ENCODE measurements at places on chromosomes 16 and 17.

- no peak for DNase-seq
Observed at GRCh38 chr16:87930456-87930855, 5.9 kb downstream of the CA5A start.

GRCh38 chr16:2206780-2207433 lies 1.7 kb downstream of the MLST8 start:
- DNase-seq = no peak

DNA sequence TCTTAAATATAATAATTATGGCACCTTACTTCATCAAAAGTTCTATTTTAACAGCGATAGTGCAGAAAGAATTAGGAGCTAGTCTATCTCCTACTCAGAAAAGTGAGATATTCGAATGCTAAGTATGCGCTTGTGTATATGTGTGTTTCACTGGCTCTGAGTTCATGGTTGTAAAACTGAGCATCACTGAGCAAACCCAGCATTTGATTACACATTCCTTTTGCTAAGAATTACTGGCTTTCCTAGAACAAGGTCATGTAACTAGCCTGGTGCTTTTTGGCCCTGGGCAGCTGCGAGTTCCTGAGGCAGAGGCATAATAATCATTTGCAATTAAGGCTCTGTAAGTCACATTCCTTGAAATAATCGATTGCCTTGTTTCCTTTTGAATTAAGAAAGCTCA lies 157.2 kb downstream of the SNX29 start:
- no peak for DNase-seq

- no peak for DNase-seq
Observed at GRCh38 chr17:7167832-7168231, 11.3 kb downstream of the ASGR1 start.

GRCh38 chr17:4663711-4664110 lies 22.2 kb upstream of the ALOX15 start:
- no peak for DNase-seq

DNA sequence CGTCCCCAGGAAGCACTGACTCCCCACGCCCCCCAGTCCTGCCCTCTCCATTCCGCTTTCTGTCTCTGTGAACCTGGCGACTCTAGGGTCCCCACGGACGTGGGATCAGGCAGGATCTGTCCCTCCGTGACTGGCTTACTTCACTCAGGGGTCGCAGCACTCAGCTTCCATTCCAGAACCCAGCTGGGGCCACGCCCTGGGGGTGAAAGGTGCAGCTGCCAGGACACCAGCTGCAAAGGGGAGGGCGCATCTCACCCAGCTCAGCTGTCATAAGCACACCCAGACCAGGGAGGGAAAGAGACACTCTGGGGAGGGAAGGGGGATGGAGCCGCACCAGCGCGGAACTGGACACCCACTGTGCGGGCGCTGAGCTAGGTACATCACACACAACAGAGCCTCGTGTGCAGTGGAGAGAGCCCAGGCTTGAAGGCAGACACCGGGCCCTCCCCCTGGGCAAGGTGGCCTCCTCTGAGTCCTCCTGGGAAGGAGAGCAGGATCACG lies 18.5 kb upstream of the HEXD start:
- DNase-seq = no peak

DNA sequence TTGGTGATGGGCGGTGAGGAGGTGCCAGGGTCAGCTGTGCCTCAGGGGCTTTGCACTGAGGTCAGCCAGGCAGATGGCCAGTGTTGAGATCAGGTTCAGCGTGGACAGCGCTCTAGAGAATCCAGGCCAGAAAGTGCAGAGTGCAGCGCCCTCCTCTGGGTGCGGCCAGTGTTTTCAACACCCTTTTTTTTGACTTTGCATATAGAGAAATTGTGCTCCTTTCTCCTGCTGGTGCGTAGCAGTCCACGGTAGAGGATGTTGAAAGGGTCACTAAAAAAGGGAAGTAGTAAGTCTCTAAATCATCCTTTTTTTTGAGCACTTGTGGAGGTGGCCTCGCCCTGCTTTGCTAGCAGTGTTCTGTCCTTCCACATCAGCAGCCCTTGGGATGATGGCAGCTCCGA lies 53.9 kb downstream of the BANP start:
- no peak for DNase-seq

DNA sequence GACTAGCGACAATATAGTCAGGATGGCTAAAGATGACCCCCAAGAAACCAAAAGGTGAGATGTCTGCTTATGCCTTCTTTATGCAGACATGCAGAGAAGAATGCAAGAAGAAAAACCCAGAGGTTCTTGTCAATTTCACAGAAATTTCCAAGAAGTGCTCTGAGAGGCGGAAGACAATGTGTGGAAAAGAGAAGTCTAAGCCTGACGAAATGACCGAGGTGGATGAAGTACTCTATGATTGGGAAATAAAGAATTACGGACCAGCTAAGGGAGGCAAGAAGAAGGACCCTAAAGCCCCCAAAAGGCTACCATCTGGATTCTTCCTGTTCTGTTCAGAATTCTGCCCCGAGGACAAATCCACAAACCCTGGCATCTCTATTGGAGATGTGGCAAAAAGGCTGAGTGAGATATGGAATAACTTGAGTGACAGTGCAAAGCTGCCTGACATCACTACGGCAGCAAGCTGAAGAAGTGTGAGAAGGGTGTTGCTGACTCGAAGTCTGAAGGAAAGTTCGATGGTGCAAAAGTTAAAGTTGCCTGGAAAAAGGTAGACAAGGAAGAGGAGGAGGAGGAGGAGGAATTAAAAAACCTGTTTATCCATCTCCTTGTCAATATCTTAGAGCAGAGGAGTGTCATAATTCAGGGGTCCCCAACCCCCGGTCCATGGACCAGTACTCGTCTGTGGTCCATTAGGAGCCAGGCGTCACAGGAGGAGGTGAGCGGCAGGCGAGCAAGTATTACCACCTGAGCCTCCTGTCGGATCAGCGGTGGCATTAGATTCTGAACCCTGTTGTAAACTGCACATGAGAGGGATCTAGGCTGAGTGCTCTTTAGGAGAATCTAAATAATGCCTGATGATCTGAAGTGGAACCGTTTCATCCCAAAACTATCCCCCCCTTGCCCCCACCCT lies 25.1 kb upstream of the ADGRG1 start:
- no peak for DNase-seq

- DNase-seq = no peak
Observed at GRCh38 chr17:67500261-67500660, 123.2 kb downstream of the PITPNC1 start.

DNA sequence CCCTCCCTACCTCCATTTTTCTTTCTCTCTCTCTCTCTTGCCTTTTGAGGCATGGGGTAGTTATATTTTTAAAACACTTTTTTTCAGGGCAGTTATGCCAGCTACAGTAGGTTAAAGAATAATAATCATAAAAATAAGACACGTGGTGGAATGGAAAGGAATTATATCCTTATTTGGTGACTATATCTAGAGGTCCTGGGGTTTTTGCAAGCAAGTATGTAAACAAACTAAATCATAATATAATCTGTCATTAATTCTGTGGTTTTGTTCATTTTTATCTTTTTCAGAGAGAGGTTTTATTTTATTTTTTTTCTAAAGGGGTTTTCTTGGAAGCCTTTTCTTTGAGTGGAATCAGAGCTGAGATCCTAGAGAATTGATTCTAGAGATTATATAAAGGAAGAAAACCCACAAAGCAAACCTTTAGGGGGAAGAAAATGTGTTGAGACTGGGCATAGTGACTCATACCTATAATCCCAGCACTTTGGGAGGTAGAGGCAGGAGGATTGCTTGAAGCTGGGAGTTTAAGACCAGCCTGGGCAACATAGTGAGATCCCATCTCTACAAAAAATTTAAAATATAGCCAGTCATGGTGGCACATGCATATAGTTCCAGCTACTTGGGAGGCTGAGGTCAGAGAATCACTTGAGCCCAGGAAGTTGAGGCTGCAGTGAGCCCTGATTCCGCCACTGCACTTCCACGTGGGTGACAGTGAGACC lies 53.2 kb downstream of the NQO1 start:
- no peak for DNase-seq

GRCh38 chr17:12509801-12510200 lies 155.9 kb upstream of the MYOCD start:
- no peak for DNase-seq

DNA sequence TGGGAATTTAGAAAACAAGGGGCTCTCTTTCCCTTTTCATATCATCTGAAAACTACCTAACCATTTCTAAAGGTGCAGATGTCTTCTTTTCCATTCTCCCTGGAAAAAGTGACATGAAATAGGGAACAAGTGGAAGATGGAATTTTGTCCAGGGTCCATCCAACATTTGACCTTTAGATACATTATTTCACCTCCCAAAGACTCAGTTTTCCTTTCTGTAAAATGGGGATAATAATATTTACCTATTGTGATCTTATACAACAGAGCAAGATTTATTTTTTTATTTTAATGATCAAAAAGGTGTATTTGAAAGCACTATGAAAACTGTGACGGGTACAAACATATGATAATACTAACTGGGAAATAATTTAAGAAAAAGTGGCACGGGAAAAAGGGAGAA lies 106.3 kb downstream of the HS3ST3A1 start:
- no peak for DNase-seq

DNA sequence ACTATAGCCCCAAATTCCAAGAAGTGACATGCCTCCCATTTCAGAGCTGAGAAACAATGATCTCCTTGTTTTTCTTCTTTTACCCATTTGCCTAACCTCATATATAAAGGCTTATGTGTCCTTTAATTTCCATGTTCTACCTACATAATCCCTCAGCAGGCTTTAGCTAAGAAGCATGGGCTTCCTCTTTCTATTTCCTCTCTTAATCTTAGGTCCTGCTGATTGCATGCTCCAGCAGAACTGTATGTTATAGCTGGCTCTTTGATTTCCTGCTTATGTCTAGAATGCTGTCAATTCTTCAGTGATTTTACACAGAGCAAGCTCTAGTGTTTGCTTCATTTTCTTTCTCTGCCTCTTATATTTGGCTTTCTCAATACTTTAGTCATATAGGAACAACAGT lies 151.7 kb upstream of the COX10 start:
- DNase-seq = no peak

GRCh38 chr16:9521749-9522370 lies 430.4 kb downstream of the HAPSTR1 start:
- no peak for DNase-seq

GRCh38 chr17:76173474-76173873 lies 32.4 kb upstream of the FOXJ1 start:
- no peak for DNase-seq

- DNase-seq = no peak
Observed at GRCh38 chr17:7572338-7572587, 7.2 kb upstream of the CD68 start.

GRCh38 chr16:82653550-82654511 lies 27.1 kb downstream of the CDH13 start:
- no peak for DNase-seq

GRCh38 chr17:39244600-39245570 lies 19.1 kb upstream of the STAC2 start:
- DNase-seq = peak; percentile 69

DNA sequence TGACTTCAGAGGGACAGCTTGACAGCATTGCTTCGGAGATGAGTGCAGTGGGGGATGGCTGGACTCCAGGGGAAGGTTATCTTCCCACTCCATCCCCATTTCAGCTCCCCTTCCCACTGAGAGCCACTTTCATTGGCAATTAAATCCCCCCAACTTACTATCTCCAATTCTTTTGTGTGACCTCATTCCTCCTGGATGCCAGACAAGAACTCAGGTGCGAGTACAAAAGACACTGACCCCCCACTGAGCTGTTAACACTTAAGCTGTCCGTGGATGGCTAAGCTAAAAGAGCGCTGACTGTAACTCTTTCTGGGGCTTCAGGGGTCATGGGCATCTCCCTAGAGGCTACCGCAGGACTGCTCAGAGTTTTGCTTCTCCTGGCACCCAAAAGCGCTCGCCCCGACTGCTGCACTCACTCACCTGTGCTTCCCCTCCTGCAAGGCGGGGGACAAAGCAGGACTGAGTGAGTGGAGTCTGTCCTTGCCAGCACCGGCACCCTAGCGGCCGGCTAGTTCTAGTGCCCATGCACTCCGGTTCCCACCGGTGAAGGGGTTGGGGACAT lies 44.8 kb upstream of the FBXO47 start:
- no peak for DNase-seq

- no peak for DNase-seq
Observed at GRCh38 chr16:2858245-2859025, 465 bp upstream of the PRSS22 start.

GRCh38 chr17:71269201-71269600 lies 851.6 kb upstream of the SOX9 start:
- DNase-seq = no peak

DNA sequence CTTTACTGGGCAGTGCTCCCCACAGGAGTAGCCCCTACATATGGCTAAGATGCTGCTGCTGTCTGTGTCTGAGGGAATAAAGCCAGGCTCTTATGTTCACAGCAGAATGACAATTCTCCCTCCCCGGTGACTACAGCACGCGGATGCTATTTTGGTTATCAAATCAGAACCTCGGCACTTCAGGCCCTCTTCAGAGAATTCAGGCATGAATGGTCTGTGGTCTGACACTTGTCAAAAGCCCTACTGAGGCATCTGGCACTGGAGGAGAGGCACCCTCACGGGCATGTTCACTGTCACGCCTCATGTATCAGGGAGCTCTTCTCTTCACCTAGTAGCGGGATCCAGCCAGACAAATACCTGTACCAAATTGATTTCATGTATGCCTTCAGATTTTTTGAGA lies 30.4 kb downstream of the KIAA0513 start:
- DNase-seq = no peak

DNA sequence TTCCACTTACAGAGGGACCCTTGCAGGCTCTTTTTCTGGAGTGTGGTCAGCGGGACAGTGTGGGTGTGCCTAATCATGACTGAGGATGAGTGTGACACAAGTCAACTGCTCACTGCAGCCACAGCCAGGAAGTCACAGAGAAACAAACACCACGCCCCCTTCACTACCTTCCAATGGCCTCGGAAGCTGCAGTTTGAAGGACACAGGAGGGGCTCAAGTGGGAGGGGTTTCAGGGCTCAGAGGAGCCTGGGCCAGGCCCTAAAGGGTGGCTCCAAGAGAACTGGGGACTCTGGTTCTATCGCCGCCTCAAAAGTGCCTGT lies 116.2 kb upstream of the SDK2 start:
- DNase-seq = no peak

DNA sequence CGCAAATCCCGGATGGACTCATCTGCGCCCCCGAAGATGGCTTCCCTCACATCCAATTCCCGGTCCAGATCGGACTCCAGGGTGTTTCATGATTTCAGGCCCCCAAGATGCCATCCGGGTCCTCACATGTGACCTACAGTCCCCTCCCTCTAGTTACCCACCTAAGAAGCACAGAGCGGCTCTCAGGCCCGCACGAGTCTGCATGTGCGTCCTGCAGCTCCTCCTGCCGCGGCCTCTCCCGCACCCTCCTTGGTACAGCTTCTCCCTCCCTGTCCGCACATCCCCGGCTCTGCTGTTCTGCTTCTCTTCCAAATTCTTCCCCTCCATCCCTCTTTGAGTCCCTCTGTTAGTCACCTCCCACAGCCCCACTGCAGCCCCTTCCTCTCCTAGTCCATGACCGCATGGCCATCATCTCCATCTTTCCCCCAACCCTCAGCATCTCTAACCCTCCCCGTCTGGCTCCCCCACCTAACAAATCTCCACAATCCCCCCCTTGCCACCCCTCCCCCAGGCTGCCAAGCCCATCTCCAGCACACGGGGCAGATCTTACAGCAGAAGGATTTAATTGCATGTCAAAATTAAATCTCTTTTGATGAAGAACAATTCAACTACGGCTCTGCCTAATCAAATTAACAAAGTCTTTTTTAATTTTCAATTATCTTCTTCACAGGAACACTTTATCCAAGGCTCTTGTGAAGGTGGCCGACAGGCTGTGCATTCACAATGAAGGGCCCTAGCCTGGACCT lies 231.0 kb downstream of the RBFOX3 start:
- DNase-seq = no peak

GRCh38 chr16:86044881-86045590 lies 146.1 kb downstream of the IRF8 start:
- no peak for DNase-seq

- DNase-seq = no peak
Observed at GRCh38 chr17:29906969-29907368, 23.1 kb downstream of the SSH2 start.
